ENCODE measurements at places on chromosomes 5 and 9.

GRCh38 chr5:140576776-140577201, 12.2 kb downstream of the SLC35A4 start:
- no peak overlapping the region for H3K4me3 ChIP-seq
- DNase-seq, result no peak
- no peak overlapping the region for H3K27ac ChIP-seq
- peaks cover 4% of the 10 kb centered on the region for H3K4me1 ChIP-seq
- H3K36me3 ChIP-seq, result no peaks in the 10 kb centered on the region
- H3K27me3 ChIP-seq, result peaks cover 9% of the 10 kb centered on the region

- H3K4me3 ChIP-seq, result no peak overlapping the region
- H3K4me1 ChIP-seq, result peaks cover 48% of the 10 kb centered on the region
- no peak for DNase-seq
- no peak overlapping the region for H3K27ac ChIP-seq
- H3K36me3 ChIP-seq, result no peaks in the 10 kb centered on the region
- H3K27me3 ChIP-seq, result no peaks in the 10 kb centered on the region
These were observed 216.8 kb upstream of the PANK3 start for GRCh38 chr5:168796000-168796399.

DNA sequence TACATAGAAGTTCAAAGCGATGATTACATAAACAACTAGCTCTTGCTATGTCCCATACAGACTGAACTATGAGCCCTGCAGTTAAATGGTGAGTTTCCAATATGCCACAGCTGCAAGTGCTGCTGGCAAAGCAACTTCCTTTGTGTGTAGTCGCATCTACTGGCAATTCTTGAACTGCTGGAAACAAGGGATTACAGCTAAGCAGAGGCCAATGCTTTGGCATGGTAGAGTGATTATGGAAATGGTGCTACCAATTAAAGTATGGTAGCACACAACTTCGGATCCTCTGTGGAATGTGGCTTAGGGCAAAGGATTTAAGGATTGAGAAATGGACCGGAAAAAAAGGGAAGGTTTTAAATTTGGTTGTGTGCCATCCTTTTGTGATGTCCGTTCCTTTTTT, 856.6 kb downstream of the MAT2B start:
- no peak for DNase-seq
- no peaks in the 10 kb centered on the region for H3K36me3 ChIP-seq
- H3K27me3 ChIP-seq, result no peaks in the 10 kb centered on the region
- H3K4me3 ChIP-seq, result no peak overlapping the region
- H3K4me1 ChIP-seq, result no peaks in the 10 kb centered on the region
- no peak overlapping the region for H3K27ac ChIP-seq

- peaks cover 10% of the 10 kb centered on the region for H3K4me1 ChIP-seq
- no peak for DNase-seq
- H3K27ac ChIP-seq, result no peak overlapping the region
- H3K27me3 ChIP-seq, result peaks cover 31% of the 10 kb centered on the region
- H3K4me3 ChIP-seq, result no peak overlapping the region
These were observed 4.8 kb downstream of the PLK2 start for GRCh38 chr5:58455066-58455465.

DNA sequence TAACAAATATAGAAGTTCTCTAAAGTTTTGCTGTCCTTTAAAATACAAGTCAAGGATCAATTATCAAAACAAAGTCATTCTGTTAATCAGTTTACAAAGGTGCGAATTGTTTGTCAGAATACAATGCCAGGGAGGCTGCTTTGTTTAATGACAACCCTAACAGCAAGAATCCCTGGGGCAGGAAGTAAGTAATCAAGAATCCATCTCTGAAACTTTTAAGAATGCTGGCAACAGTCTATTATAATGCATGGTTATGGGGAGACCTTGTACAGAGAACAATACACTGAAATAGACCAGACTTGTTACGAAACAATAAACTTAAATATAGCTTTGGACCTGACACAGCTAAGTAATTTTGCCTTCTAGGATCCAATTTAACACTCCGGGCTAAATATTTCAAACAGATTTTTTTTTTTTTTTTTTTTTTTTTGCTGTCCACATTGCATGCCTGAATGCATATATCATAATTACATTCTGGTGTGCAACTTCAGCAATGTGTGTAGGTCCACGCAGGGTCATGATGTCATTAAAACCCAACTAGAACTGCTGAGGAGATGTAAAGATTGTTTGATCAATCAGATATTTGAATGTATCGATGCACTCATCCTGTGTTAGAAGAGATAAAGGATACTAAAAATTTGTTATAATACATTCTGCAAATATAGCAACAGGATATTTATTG, 421.3 kb downstream of the CETN3 start:
- no peaks in the 10 kb centered on the region for H3K27me3 ChIP-seq
- H3K4me3 ChIP-seq, result no peak overlapping the region
- no peaks in the 10 kb centered on the region for H3K4me1 ChIP-seq

DNA sequence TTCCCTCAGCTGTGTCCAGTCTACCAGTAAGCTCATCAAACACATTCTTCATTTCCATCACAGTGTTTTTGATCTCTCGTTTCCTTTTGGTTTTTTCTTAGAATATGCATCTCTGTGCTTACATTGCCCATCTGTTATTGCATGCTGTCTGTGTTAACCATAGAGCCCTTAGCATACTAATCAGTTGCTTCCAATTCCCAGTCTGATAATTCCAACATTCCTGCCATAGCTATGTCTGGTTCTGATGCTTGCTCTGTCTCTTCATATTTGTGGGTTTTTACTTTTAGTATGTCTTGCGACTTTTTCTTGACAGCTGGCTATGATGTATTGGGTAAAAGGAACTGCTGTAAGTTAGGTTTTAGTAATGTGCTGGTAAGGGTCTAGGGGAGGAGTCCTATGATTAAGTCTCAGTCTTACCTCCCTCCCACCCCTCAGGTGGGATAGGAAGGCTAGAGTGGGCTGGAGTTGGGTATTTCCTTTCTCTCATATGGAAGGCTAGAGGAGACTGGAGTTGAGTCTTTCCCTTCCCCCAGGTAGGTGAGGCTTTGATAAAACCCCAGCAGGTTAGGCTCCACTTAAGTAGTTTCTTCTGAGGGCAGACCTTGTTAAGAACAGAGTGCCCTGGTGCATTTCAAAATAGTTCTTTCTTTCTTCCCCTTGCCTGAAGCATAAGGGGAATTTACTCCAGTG, 99.1 kb upstream of the RASGRF2 start:
- no peak for DNase-seq
- H3K27me3 ChIP-seq, result no peaks in the 10 kb centered on the region
- no peak overlapping the region for H3K4me3 ChIP-seq
- H3K36me3 ChIP-seq, result peaks cover 37% of the 10 kb centered on the region

DNA sequence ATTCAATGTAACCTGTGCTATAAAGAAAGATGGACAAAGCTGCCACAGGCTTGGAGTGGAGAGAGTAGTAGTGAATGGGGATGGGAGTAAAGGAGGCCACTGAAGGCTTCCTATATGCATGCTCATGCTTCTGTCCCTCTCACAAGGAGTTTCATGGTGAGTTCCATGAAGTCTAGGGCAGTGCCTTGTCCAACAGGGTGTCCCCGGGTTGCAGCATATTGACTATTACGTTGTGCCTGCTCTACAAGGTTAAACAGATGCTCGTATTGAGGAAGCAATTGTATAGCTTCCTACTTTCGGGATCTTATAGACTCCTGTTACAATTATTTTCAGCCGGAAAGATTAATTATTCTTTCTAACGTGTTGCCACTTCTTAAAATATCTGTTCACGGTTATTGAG, 129.1 kb upstream of the PIK3R1 start:
- H3K4me1 ChIP-seq, result no peaks in the 10 kb centered on the region
- no peaks in the 10 kb centered on the region for H3K27me3 ChIP-seq
- H3K27ac ChIP-seq, result no peak overlapping the region
- DNase-seq, result no peak
- no peak overlapping the region for H3K4me3 ChIP-seq

- DNase-seq, result no peak
- H3K27me3 ChIP-seq, result no peaks in the 10 kb centered on the region
- H3K4me1 ChIP-seq, result no peaks in the 10 kb centered on the region
- H3K36me3 ChIP-seq, result no peaks in the 10 kb centered on the region
These were observed 21.7 kb upstream of the TENT2 start for GRCh38 chr5:79590396-79590999.

DNA sequence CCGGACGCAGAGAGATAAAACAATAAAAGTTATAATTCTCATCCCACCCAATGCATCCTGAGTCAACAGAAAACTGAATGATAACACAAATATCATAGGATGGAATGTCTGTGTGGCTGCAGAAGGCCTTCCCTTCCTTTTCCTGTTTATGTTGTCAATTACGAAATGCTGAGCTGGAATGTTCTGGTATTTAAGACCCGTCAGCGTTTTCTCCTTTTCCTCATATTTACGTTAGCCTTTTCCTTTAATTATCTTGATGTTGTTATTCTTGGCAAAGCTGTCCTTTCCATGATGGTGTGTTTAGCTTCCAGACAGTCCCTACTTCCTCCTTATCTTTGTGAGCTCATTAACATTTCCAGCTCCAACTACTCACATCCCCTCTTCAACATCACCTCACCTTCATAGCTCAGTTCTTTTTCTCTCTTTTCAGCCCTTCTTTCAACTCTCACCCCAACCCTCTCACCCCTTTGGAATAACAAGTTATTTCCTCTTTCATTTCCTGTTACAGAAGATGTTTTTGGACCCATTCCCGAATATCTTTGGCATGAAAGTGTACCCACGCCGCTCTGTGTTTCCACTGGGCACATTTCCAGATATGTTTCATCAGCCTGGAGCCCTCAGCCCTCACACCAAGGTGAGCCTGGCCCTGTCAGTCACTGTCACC, 221.6 kb downstream of the NR2F1-AS1 start:
- DNase-seq, result no peak
- no peak overlapping the region for H3K4me3 ChIP-seq
- no peaks in the 10 kb centered on the region for H3K36me3 ChIP-seq
- no peaks in the 10 kb centered on the region for H3K4me1 ChIP-seq

GRCh38 chr5:102875721-102876123, 120.6 kb downstream of the PAM start:
- no peaks in the 10 kb centered on the region for H3K27me3 ChIP-seq
- H3K27ac ChIP-seq, result no peak overlapping the region
- no peaks in the 10 kb centered on the region for H3K4me1 ChIP-seq
- no peak overlapping the region for H3K4me3 ChIP-seq
- DNase-seq, result no peak
- no peaks in the 10 kb centered on the region for H3K36me3 ChIP-seq

DNA sequence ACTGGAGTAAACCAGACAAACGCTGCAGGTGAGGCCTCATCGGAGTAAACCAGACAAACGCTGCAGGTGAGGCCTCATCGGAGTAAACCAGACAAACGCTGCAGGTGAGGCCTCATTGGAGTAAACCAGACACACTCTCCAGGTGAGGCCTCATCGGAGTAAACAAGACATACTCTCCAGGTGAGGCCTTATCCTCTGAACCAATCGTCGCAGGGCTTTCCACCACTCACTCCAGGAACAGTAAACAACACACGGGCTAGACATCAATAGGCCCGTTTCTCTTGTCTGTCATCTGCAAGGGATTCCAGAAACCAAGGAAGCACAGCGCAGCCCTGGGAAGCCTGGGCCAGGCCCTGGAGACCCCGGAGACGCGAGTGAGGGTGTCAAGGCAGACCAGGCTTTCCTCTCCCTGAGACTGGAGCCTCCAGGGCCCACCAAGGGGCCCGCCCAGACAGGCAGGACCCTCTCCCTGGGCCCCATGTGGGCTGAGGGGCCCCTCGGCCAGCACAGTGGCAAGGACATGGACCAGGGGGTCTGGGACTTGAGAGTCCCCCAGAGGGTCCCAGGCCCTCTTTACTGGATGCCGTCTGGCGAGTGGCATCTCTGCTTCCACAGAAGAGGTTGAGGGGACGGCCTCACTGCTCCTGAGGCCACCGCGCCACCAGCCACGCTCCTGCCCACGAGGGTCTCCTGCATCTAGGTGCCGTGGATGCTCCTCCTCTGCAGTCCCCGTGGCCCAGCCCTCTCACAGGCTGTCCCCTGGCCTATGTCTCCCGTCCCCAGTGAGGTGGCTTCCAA, 26.4 kb upstream of the NSMF start:
- H3K27ac ChIP-seq, result no peak overlapping the region
- peaks cover 10% of the 10 kb centered on the region for H3K4me1 ChIP-seq
- no peak overlapping the region for H3K4me3 ChIP-seq
- no peaks in the 10 kb centered on the region for H3K27me3 ChIP-seq
- no peak for DNase-seq

DNA sequence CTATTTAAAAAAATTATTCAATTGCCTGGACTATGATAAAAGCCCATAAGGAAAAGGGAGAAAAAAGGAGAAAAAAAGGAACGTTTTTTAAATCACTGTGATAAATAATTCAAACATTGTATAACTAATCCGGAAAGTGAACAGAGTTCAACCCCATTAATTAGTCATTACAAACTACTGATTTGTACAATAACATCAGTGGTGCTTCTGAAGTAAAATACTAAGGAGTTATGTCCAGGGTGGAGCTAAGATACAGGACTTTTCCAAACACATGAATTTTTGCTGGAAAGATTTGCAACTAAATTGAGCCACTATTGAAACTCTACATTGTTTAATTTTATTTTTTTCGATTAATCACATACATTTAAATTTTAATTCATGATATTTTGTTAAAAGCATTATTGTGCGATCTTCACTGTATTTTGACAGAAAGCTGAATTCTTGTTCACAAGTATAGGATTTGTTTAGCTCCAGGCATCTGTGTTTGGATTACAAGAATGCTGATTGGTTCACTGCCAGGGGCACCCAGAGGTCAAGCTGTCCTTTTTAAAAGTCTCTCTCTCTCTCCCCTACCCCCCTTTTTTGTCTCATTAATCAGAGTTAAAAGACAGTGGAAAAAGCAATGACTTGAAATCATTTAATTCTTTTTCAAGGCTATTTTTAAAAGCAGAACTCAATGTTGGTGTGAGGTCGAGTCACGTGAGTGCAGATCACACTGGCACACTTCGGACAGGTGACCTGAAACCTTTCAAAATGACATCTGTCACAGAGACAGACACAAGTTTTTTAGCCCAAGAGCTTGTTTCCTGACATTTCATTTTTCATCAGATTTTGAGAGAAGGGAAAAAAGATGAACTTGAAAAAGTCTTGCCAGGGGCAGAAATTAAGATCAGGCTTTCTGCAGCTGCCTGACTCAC, 387.3 kb downstream of the NR2F1-AS1 start:
- H3K36me3 ChIP-seq, result no peaks in the 10 kb centered on the region
- no peak overlapping the region for H3K4me3 ChIP-seq
- no peaks in the 10 kb centered on the region for H3K4me1 ChIP-seq
- H3K27me3 ChIP-seq, result no peaks in the 10 kb centered on the region

GRCh38 chr5:163604013-163604412, 98.6 kb downstream of the MAT2B start:
- DNase-seq, result no peak
- no peaks in the 10 kb centered on the region for H3K4me1 ChIP-seq
- no peaks in the 10 kb centered on the region for H3K36me3 ChIP-seq
- H3K27me3 ChIP-seq, result no peaks in the 10 kb centered on the region

DNA sequence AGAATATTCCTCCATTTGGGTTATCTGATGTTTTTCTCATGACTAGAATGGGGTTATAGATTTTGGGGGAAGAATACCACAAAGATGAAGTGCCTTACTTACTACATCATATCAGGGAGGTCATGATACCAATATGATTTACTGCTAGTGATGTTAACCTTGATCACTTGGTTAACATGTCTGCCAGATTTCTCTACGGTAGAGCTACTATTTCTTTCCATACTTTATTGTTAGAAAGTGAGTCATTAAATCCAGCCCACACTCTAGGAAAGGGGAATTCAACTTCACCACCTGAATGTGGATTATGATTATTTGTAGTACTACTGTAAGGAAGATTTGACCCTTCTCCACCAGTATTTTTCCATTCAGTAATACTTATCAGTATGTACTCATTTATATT, 64.7 kb downstream of the UBE2R2 start:
- no peak overlapping the region for H3K4me3 ChIP-seq
- H3K27me3 ChIP-seq, result no peaks in the 10 kb centered on the region
- no peak overlapping the region for H3K27ac ChIP-seq
- peaks cover under 1% of the 10 kb centered on the region for H3K36me3 ChIP-seq
- no peak for DNase-seq
